ENCODE measurements at places on chromosomes 1 and 21.
A peak's percentile ranks its signal among the peaks of the same experiment; 100 is the strongest.

GRCh38 chr21:31111093-31111492 lies 72.8 kb upstream of the KRTAP19-8 start:
- no peak for DNase-seq

DNA sequence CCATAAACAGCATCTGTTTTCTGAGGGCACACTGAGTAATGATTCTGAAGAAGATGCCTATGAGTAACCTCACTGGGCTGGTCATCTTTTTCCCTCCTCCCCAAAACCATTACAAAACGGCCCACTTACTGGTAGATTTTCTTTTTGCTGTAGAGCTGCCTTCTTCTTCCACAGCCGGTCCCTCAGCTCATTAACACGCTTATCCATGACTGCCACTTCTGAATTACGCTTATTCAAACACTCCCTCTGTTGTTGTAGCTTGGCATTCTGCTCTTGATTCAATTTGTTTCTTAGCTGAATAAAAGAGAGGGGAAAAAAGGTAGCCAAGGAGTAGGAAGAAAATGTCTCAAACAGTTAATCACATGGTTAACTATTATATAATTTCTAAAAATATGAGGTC lies 43.1 kb downstream of the TP53BP2 start:
- no peak for DNase-seq

DNA sequence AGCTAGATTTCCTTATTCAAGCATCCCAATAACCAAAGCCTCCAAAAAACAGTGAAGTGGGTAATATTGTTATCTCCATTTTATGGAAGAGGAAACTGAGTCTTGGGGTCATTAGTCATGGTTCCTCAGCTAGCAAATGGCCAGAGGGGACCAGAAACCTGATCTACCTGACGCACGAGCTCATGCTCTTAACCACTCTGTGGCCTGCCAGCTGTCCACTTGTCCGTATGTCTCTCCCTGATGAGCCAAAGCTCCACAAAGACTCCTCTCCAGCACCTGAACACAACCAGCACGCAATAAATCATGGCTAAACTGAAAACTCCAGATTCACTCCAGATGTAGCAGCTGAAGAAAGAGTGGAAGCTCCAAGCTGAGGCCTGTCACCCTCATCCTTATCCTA lies 5.8 kb downstream of the CAPN8 start:
- no peak for DNase-seq

- DNase-seq: no peak
Measured at GRCh38 chr1:50879137-50879536, 80.9 kb downstream of the FAF1 start.

GRCh38 chr1:40703316-40703715 lies 11.8 kb downstream of the NFYC start:
- DNase-seq: no peak

- no peak for DNase-seq
Measured at GRCh38 chr1:43057567-43057966, 98.9 kb upstream of the SLC2A1 start.

- no peak for DNase-seq
Measured at GRCh38 chr1:164991763-164992314, 364.7 kb downstream of the LMX1A start.

- DNase-seq: no peak
Measured at GRCh38 chr21:45938811-45939520, 42.6 kb upstream of the COL6A1 start.

DNA sequence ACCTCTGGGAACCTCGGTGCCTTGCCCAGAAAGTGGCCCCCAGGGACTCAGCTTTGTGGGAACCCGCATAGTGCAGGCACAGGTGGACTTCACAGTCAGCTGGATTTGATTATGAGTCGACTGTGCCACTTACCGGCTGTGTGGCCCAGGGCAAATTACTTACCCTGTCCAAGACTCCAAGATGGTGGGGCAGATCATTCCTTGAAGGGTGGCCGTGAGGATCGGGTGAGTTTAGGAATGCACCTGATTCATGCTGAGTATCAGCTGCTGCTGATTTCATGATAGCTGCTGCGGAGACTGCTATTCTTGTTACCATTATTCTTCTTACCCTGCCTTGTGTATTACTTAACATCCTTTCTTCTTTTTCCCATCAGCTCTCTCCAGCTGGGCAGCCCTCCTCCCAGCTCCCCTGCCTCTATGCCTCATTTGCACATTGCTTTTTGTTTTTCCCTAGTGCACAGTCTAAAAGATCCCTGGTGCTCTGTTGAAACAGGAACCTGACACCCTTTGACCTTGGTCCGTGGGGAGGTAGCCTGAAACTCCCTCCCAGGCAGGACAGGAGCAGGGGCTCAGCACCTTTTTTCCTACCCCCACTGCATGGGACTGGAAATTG lies 40.5 kb upstream of the FHAD1 start:
- no peak for DNase-seq

GRCh38 chr1:47689894-47690293 lies 252.1 kb downstream of the FOXD2 start:
- DNase-seq: no peak

- DNase-seq: no peak
Measured at GRCh38 chr1:184900507-184900906, 73.8 kb downstream of the NIBAN1 start.

DNA sequence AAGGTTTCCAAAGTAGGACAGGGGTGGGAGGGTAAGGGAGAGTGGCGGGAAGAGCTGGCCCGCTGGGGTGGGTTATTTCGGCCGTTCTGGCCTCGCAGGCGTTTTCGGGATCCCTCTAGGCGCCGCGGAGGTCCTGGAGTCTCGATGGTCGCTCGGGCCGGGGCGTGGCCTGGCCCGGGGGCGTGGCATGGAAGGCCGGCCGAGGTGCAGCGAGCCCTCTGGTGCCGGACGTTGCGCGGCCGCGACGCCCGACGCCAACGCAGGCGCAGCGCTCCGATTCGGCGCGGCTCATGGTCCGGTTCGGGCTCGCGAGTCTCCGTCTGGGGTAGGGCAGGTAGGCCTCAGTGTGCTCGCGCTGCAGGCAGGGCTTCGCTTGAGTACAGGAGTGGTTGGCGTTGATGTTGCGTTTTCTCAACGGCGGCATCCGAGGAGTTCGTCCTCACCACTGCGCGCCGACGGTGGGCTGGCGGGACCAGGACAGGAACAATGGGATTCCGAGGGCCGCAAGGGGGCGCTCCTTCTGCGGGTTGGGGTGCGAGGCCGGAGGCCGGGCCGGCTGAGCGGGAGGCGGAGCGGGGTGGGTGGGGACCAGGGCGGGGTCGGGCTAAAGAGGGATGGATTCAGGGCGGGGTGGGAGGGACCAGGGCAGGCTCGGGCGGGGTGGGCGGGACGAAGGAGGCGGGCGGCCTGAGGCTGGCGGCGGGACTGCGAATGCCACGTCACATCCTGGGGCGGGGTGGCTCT lies at the start of gene PGBD2:
Gene PGBD2, plus strand, starts transcription at position 227 of the 744 bp plus-strand sequence. CDS start 7,628 bp downstream, outside the sequence.
- peak; percentile 92 for DNase-seq

- DNase-seq: no peak
Measured at GRCh38 chr1:88357729-88358128, 326.3 kb upstream of the PKN2 start.

DNA sequence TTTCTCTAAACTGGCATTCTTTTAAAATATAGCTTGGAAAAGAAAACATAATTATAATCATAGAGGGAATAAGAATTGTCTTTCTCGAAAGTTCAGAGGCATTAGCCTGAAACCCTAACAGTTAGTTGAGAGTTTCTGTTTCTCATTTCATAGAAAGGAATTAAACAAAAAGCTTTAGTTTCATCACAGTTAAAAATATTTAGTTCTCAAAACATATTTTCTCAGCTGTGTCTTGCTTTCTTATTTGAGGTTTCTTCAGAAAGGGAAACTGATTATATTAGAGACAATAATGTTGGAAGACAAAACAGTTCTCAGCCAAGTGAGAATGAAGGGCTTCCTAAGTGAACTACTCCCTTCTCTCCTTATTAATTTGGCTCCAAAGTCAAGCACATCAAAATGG lies 75.4 kb upstream of the C1orf105 start:
- DNase-seq: no peak

DNA sequence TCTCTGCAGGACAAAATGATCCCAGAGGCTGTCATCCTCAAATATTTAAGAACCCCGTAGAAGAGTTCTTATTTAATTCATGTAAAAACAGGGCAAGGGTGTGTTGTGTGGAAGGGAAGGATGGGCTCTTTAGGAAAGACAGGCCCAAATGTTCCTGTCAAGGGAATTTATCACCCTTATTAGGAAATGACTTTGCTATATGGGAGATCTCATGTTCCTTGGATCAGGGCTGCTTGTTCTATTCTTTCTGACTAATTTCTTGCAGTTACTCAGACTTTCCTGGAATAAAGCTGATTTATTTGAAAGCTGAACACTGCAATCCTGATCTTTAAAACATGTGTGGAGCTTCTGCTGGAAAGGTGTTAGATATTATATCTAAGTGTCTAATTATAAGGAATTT lies 72.8 kb downstream of the SELENOF start:
- DNase-seq: no peak

- DNase-seq: no peak
Measured at GRCh38 chr1:94562519-94563260, 21.1 kb upstream of the F3 start.

- no peak for DNase-seq
Measured at GRCh38 chr21:26559099-26559498, 14.0 kb downstream of the CYYR1 start.

- no peak for DNase-seq
Measured at GRCh38 chr1:228211531-228212414, 3.9 kb downstream of the OBSCN start.

GRCh38 chr1:72284348-72285073 lies 2.2 kb upstream of the NEGR1 start:
- no peak for DNase-seq

DNA sequence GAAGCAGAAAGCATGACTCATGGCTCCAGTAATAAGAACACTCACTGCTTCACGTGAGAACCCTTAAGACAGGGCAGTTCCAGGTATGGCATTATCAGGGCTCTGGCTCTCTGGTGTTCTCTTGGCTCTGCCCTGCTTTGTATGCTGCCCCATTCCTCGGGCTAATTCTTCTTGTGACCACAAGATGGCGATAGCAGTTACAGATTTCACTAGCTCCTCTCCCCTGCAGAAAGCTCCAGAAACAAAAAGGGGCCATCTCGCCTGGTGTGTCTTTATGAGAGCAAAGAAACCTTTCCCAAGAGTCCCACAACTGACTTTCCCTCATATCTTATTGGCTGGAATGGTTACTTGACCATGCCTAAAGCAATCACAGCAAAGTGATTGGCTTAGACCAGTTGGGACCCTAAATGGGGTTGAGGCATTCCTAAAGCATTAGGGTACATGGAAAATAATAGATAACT lies 60.1 kb downstream of the F3 start:
- peak; percentile 4 for DNase-seq

GRCh38 chr1:23135268-23135667 lies 33.4 kb downstream of the LUZP1 start:
- no peak for DNase-seq

GRCh38 chr1:29312469-29313461 lies 76.4 kb downstream of the PTPRU start:
- DNase-seq: no peak
